NCI-H2107 (cell line): ENCODE measurements at places on chromosomes 12 and 14.
A peak's percentile ranks its signal among the peaks of the same experiment; 100 is the strongest.

DNA sequence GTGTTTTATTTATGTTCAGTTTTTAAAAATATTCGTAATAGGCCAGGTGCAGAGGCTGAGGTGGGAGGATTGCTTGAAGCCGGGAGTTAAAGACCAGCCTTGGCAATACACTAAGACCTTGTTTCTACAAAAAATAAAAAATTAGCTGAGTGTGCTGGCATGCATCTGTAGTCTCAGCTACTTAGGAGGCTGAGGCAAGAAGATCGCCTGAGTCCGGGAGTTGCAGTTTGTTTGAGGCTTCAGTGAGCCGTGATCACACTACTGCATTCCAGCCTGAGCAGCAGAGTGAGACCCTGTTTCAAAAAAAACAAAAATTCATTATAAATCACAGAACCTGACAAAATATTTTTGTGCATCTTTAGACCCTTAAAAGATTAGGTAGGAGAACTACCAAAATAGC is 240.1 kb upstream of the ARHGAP5 start:
- DNase-seq, result no peak

- no peak for DNase-seq
These were observed 265.8 kb downstream of the SLC16A7 start for GRCh38 chr12:59861635-59862034.

GRCh38 chr12:64694130-64695040 is 64.8 kb downstream of the GNS start:
- no peak for DNase-seq

GRCh38 chr12:83759906-83760305 is 1073.2 kb downstream of the TMTC2 start:
- no peak for DNase-seq

DNA sequence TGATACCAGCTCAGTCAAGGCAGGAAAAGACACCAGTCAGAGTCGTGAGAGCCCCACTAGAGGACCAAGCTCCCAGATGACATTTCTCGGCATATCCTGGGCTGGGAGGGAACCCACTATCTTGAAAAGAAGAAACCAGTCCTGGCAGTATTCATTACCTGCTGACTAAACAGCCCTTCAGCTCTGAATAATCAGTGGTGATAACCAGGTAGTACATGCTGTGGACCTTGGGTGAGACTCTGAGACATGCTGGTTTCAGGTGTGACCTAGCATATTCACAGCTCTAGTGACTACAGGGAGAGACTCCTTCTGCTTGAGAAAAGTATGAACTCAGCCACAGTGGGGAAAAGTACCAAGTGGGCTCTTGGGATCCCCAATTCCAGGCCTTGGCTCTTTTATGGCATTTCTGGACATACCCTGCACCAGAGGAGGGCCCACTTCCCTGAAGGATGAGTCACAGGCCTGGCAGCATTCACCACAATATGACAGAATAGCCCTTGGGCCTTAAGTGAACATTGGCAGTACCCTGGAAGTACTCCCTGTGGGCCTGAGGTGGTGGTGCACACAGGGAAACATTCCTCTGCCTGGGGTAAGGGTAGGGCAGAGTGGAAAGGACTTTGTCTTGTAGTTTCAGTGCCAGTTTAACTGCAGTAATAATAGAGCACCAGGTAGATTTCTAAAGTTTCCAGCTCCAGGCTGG is 82.6 kb upstream of the SLC38A4 start:
- no peak for DNase-seq

DNA sequence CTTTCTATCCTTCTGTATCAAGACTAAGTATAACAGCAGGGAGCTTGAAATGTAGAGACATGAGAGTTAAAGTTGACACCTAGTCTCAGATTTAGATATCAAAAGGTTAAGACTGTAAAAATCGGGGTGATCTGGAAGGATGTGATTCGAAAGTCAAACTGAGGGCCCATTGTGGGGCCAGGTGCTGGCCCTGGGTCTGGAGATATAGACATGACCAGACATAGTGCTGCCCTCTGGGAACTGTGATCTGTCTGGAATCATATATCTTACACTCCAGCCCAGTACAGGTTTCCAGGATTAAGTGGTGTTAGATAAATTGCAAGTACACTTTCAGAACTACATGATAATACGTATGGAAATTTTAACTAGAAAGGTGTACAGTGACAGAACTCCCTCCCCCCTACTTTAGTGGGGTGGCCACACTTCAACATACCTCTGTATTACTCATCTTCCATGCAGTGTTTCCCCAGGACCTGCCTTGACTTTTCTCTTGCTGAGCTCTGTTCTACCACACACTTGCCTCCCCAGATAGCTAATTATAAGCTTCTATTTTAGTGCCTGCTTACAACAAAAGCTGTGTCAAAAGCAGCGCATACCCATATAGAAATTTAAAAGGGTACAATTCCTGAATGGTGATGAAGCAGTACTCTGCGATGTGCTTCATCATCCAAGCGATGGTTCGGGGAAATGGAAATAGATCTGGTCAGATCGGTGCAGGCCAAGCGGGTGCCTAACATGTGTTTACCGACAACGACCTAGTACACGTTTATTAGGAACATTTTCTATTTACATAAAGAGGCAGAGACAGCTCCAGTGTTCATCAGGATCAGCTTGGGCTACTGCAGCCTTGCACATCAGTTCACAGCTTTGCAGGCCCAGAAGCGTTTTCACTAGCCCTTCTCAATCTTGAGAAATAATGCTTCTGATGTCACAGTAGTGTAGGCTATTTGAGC is 68.7 kb downstream of the ARF6 start:
- no peak for DNase-seq

- no peak for DNase-seq
These were observed 90.2 kb upstream of the RESF1 start for GRCh38 chr12:31868965-31869364.

DNA sequence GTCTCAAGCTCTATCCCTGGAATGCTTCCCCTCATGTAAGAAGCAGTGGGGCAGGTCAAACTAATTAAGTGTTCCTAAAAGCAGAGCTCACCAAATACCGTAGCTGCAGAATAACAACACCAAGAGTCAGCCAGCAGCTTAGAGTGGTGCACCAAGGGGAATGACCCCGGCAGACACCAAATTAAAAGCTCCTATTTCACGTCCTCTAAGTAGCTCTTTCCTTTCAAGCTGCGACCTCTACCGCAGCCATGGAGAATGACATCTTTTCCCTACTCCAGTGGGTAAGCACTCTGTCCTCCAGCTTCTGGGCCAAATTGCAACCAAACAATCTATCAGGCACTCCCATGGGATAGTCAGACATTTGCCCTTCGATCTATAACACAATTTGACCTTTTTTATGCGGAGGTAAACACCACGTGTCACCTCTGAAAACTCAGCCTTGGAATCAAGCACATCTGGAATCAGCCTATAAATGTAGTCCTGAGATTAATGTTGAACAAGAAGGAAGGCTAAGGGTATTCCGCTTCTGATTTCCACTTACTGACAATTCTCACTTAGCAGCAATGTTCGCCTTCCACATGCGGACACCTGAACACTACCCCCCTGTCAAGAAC is 67.6 kb upstream of the CDKN3 start:
- DNase-seq, result peak; percentile 47

DNA sequence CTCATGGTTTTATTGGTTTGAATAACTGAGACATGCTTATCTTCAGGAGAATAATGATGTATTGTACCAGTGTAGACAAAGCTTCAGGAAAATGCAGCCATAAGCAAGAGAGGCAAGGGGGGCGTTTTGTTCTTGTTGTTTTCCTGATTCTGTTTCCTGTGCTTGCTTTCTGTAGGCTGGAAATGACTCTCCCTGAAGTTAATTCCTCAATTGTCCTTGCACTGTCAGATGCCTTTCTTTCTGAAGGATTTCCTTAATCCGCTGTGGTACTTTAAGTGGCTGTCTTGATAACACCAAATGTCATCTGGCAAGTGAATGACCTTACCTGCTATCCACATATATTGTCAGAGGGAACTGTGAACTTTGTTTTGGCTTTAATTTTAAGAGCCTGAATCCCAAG is 220.0 kb downstream of the NEDD1 start:
- no peak for DNase-seq

DNA sequence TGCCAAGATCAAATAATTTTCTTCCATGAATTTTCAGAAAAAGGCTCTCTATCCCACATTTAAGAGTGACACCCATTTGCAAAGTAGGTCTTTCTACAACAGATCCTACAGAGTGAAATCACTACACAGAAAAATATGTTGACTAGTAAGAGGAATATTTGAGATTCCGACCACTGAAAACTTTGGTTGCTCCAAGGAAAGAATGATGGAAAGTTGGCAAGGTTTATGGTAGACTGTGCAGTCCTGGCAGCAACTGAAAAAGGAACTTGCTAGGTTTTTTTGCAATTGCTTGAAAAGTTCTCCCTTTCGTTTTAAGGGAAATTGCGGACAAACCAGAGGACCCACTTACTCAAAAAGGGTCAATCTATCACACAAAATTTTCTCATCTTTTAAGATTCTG is 83.1 kb upstream of the TSPAN8 start:
- DNase-seq, result no peak

GRCh38 chr12:32718926-32719325 is 36.8 kb downstream of the YARS2 start:
- no peak for DNase-seq

DNA sequence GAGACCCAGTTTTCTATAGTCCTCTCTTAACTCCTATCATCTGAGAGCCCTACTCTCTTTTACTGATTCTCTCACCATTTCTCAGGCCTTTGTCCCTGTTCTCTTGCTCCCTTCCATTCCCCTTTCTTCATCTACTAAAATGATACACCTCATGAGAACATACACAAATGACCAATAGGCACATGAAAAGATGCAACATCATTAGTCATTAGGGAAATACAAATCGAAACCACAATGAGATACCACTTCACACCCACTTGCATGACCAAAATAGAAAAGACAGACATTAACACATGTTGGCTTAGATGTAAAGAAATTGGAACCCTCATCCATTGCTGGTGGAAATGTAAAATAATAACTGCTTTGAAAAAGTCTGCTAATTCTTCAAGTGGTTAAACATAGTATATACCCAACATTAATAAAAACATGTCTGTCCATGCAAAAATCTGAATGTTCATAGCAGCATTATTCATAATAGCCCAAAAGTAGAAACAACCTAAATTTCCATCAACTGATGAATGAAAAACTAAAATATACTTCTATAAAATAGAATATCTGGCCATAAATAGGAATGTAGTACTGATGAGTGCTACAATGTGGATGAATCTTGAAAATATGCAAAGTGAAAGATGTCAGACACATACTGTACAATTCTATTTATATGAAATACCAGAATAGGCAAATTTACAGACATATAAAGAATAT is 66.0 kb downstream of the DENND5B start:
- no peak for DNase-seq

- no peak for DNase-seq
These were observed 592.9 kb upstream of the FLRT2 start for GRCh38 chr14:84937016-84937415.

GRCh38 chr14:54440037-54440436 is 1.1 kb downstream of the CNIH1 start:
- DNase-seq, result no peak

GRCh38 chr14:89267656-89268055 is 149.4 kb downstream of the FOXN3 start:
- DNase-seq, result no peak

DNA sequence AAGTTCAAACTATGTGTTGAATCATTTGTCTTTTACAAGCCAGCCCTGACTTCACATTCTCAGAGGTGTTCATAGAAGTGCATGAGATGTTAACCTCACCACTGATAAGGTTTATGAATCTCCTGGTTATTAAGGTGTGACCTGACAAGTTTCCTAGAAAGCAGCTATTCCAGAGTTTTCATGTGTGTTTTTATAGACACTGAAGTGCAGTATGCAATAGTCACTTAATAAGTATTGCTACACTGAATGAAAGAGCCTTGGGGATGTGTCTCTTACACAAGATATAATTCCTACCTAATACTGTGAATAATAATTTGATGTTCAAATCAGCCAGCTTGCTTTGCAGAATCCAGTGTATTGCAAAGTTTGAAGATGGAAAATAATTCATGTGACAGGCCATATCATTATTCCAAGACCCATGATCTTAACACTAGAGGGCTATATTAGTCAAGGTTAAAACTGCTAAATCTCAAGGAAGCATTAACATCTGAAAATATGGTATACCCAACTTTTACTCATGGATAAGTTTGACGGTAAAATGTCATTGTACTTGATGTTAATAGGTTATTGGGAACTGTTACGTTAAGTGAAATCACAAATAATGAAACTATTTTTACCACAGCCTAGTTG is 13.0 kb downstream of the SLC25A3 start:
- DNase-seq, result no peak

DNA sequence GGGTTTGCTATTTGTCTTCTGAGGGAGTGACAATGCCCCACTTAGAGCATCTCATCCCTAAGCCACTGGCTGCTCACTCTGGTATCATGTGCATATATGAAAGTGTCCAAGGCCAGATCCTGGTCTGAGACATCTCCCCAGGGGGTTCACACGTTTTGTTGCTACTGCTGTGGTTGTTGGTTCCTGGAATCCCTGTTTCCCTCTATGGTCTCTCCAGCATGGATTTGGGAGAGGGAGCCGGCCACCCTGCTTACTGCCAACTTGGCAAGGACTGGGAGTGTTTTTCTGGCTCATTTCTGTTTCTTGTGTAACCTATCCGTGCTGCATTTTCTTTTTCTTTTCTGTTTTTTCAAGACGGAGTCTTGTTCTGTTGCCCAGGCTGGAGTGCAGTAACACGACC is 101.3 kb upstream of the MAX start:
- no peak for DNase-seq

GRCh38 chr12:92953747-92954146 is 24.7 kb upstream of the EEA1 start:
- DNase-seq, result no peak

GRCh38 chr14:74265301-74265965 is 26.2 kb downstream of the VSX2 start:
- DNase-seq, result no peak

DNA sequence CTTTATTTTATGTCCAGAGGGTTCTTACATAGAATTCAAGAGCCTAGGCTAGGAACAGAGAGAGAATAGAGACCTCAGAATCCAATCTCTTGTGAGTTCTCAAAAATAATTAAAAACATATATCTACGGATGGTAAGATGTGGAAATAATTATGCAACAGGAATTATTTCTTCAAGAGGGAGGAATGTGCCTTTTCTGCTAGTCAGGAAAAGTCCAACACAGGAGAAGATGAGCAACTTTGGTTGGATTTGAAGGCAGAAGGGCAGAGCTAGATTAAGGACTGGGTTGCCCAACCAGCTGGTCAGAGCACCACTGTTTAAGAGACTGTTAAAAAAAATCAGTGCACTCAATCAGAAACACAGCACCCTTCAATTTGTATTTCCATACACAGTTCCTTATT is 365.5 kb downstream of the ETNK1 start:
- DNase-seq, result no peak

GRCh38 chr12:95700316-95700785 is 90.2 kb downstream of the NTN4 start:
- no peak for DNase-seq

GRCh38 chr12:84973026-84973425 is 60.4 kb upstream of the SLC6A15 start:
- DNase-seq, result no peak

DNA sequence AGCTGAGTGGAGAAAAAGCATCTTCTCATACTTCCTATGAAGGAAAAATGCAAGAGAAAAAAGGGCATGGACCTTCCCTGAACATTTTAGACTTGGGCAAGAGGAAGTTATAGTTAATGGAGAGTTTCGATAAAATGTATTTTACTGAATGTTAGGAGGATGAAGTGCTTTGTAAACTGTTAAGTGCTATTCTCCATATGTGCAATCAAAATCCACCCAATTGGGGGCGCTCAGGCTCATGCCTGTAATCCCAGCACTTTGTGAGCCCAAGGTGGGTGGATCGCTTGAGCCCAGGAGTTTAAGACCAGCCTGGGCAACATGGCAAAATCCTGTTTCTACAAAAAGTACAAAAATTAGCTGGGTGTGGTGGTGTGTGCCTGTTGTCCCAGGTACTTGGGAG is 1.9 kb upstream of the CNPY2 start:
- DNase-seq, result no peak

GRCh38 chr12:79326222-79326621 is 364.5 kb downstream of the PAWR start:
- DNase-seq, result peak; percentile 26
